K562 (cell line): ENCODE measurements at places on chromosomes 7 and 10. TPM values are rescaled to one million over a fixed set of nuclear protein-coding genes. Genes with fewer than 3 reads are reported as not detected.
A peak's percentile ranks its signal among the peaks of the same experiment; 100 is the strongest.

The ITPRID1 gene
- not detected in 2 replicates for polyA plus RNA-seq

The LRRC18 gene
- polyA plus RNA-seq: not detected in 2 replicates

The MRC1 gene
- polyA plus RNA-seq: 0.08 TPM in 1 of 2 replicates, not detected in the other

The INA gene
- polyA plus RNA-seq: not detected in 2 replicates

The SSBP1 gene
- polyA plus RNA-seq: 873 and 941 TPM in 2 replicates

The TMEM236 gene
- polyA plus RNA-seq: 0.09 and 0.13 TPM in 2 replicates

The FOXL3 gene
- polyA plus RNA-seq: not detected in 2 replicates

DNA sequence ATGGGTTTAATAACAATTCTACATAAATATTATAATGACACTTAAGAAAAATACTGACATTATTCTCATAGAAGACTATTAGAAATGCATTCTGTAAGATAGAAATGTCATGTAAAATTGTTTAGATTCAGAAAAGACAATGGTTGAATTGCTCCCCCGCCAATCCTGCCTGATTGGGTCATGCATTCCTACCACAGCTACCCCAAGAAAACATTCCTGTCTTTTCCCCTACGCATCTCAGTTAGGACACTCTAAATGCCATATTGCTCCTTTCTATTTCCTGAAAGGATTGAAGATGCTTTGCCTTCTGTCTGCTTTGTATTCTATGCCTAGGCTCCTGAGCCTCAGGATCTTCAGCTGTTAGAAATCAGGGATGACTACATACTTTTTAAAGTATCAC, 109.4 kb downstream of the DGKB start:
- no peak overlapping the region for H3K4me3 ChIP-seq
- no peak for DNase-seq
- H3K27me3 ChIP-seq: no peaks in the 10 kb centered on the region
- no peaks in the 10 kb centered on the region for H3K4me1 ChIP-seq

- H3K27me3 ChIP-seq: no peaks in the 10 kb centered on the region
- H3K4me1 ChIP-seq: peaks cover 43% of the 10 kb centered on the region
- peak; percentile 97 for DNase-seq
- peak within 1 kb of the TSS; percentile 95 for H3K4me3 ChIP-seq
- H3K36me3 ChIP-seq: peaks cover 18% of the 10 kb centered on the region; the same call in 2 of the 3 replicates
- H3K27ac ChIP-seq: peak within 1 kb of the TSS; percentile 95
Observed at GRCh38 chr10:32056136-32057035, at the start of gene KIF5B. KIF5B (minus strand) TSS chr10:32056425; CDS start chr10:32055973, 452 bp downstream.

DNA sequence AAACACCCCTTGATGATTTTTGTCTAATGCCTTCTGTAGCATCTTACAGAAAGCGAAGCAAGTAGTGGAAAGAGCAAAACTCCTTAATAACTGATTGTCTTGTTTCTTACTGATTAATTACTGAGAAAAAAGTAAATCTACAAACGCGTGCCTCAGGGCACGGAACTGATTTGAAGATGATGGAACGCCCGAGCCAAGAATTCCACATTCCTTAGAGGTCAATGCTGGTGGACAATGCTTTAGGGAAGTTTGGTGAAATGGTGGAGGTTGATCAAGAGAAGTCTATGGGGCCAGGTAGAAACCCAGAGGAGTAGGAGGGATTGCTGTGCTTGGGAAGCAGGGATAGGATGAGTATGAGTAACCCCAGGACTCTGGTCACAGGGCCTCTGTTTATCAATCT, 5.0 kb upstream of the SORBS1 start:
- H3K4me1 ChIP-seq: peaks cover 2% of the 10 kb centered on the region; the same call in 1 of the 3 replicates
- H3K27me3 ChIP-seq: no peaks in the 10 kb centered on the region
- DNase-seq: no peak

GRCh38 chr10:528173-529165, 161.0 kb downstream of the DIP2C start:
- DNase-seq: no peak
- no peaks in the 10 kb centered on the region for H3K36me3 ChIP-seq

GRCh38 chr7:39094731-39095130, 117.0 kb downstream of the POU6F2 start:
- DNase-seq: no peak
- no peak overlapping the region for H3K27ac ChIP-seq
- no peaks in the 10 kb centered on the region for H3K27me3 ChIP-seq
- no peaks in the 10 kb centered on the region for H3K36me3 ChIP-seq

- no peaks in the 10 kb centered on the region for H3K27me3 ChIP-seq
- H3K4me3 ChIP-seq: peak overlapping the region; percentile 41
- peak overlapping the region; percentile 56 for H3K27ac ChIP-seq
- H3K36me3 ChIP-seq: no peaks in the 10 kb centered on the region
- H3K4me1 ChIP-seq: peaks cover 31% of the 10 kb centered on the region; the same call in 2 of the 3 replicates
- peak; percentile 84 for DNase-seq
Observed at GRCh38 chr10:13707156-13707881, 120.6 kb downstream of the PRPF18 start.

GRCh38 chr10:126661841-126662515, 8.5 kb downstream of the C10orf90 start:
- H3K27ac ChIP-seq: no peak overlapping the region
- no peaks in the 10 kb centered on the region for H3K4me1 ChIP-seq
- no peaks in the 10 kb centered on the region for H3K36me3 ChIP-seq
- DNase-seq: no peak
- H3K27me3 ChIP-seq: no peaks in the 10 kb centered on the region; the same call in 1 of the 2 replicates

DNA sequence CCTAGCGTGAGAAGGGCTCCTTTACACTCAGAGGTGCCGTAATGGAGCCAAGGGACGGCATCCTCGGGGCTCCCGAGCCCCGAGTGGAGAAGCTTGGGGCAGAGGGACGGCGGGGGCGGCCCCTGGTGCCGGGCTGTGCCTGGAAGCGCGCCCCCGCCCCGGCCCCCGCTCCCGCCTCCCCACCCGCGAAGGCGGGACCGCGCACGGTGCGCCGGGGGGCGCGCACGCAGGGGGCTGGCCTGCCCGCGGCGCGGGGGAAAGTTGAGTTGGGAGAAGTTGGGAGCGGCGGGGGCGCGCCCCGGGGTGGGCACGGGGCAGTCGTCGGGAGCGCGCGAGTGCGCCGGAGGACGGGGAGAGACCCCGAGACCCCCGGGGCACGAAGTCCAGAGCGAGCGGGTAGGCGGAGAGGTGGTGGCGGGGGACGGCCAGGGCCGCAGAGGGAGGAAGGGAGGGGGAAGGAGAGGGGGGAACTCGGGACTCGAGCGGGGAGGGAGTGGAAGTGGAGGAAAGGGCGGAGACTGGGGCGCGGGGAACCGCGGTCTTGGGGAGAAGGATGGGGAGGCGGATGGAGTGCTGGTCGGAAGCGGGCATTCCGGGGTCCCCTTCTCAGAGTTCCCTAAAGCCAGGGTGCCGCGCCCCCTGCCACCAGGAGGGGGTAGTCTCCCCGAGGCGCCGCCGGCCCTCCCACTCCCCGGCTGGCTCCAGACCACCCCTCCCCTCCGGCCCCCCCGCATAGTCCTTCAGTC, at the start of gene SLC4A2:
SLC4A2 (plus strand) TSS at position 223 of the 746 bp plus-strand sequence. CDS start 2,399 bp downstream, outside the sequence.
- peaks cover 22% of the 10 kb centered on the region; the same call in 2 of the 3 replicates for H3K36me3 ChIP-seq
- peaks cover 79% of the 10 kb centered on the region for H3K4me1 ChIP-seq
- peak within 1 kb of the TSS; percentile 84 for H3K4me3 ChIP-seq

DNA sequence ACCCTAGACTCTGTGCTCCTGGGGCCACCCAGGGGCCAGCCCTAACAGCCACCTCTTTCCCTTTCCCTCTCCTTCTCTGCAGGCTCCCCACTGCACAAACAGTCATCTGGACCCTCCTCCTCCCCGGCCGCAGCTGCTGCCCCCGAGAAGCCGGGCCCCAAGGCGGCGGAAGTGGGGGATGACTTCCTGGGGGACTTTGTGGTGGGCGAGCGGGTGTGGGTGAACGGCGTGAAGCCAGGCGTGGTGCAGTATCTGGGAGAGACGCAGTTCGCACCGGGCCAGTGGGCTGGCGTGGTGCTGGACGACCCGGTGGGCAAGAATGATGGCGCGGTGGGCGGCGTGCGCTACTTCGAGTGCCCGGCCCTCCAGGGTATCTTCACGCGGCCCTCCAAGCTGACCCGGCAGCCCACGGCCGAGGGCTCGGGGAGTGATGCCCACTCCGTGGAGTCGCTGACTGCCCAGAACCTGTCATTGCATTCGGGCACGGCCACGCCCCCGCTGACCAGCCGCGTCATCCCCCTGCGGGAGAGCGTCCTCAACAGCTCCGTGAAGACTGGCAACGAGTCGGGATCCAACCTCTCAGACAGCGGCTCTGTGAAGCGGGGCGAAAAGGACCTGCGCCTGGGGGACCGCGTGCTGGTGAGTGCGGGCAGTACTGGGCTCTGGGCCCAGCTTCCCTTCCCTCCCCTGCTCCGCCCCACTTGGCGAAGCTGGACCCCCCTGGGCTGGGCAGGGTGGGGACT, 49.3 kb downstream of the CLIP2 start:
- H3K36me3 ChIP-seq: no peaks in the 10 kb centered on the region
- no peak for DNase-seq
- H3K4me1 ChIP-seq: peaks cover 10% of the 10 kb centered on the region
- no peak overlapping the region for H3K27ac ChIP-seq

DNA sequence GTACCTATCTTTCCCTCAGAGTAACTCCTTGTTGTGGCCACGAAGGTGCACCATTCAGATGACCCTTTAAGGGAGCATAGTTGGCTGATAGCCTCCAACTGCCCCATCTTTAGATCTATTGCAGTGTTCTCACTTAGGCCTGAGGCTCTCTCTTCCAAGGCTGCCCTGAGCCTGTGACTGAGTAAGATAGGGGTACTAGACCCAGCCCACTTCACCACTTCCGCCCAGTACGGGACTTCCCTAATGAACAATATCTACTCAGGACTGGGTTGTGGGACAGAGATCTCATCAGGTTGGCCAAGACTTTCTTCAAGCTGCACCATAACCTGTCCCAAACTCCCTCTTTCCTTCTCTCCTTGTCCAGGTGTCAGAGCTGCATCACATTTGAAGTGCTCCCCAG, 5.7 kb upstream of the GNAI1 start:
- H3K27me3 ChIP-seq: no peaks in the 10 kb centered on the region
- no peak for DNase-seq
- no peak overlapping the region for H3K4me3 ChIP-seq

DNA sequence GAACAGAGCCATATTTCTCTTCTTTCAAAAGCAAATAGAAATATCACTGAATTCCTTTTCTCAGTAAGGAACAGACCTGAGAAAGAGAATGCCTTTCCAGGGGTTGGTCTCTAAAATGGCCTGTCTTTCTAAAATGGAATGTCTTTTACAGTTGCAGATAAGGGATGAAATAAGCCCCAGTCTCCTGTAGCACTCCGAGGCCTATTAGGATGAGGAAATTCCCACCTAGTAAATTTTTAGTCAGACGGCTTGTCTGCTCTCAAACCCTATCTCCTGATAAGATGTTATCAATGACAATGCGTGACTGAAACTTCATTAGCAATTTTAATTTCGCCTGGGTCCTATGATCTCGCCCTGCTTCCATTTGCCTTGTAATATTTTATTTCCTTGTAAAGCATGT, 2.9 kb upstream of the EFCAB10 start:
- no peak overlapping the region for H3K27ac ChIP-seq
- no peaks in the 10 kb centered on the region; the same call in 2 of the 3 replicates for H3K36me3 ChIP-seq
- no peak overlapping the region for H3K4me3 ChIP-seq
- H3K27me3 ChIP-seq: no peaks in the 10 kb centered on the region
- DNase-seq: no peak

GRCh38 chr10:102431452-102432124, 786 bp downstream of the CUEDC2 start:
- no peaks in the 10 kb centered on the region for H3K27me3 ChIP-seq
- H3K36me3 ChIP-seq: peaks cover 6% of the 10 kb centered on the region; the same call in 2 of the 3 replicates
- H3K4me3 ChIP-seq: peak overlapping the region; percentile 55
- peak; percentile 59 for DNase-seq

GRCh38 chr7:13633857-13634256, 355.6 kb downstream of the ETV1 start:
- H3K4me1 ChIP-seq: no peaks in the 10 kb centered on the region
- no peak overlapping the region for H3K27ac ChIP-seq
- no peak for DNase-seq
- H3K4me3 ChIP-seq: no peak overlapping the region
- H3K27me3 ChIP-seq: no peaks in the 10 kb centered on the region

DNA sequence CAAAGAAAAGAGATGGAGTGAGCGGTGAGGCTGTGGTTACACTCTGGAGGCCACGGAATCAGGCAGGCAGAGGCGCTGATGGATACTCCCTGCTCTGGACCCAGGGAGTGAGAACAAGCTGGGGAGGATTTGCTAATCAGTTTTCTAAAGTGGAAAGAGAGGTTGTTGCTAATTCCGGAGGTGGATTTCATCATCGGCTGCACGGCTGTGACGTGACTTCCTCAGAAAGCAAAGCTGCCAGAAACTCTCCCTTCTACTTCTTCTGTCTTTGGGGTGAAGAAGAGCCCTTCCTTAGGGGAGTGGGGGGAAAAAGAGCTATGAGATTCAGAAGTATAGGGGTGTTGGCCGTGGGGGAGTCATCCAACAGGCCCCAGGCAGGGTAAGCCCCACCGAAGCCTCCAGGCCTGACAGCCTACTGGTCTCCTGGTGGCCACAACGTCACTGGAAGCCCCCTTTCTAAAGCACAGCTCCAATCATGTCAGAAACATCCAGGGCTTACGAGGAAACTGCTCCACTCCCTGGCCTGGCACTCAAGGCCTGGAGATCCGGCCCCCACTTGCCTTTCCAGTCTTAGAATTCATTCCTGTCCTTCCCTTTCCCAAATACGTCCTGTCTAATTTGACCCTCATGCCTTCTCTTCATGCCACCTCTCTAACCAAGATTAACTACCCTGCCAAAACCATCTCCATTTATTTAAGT, 114.5 kb downstream of the HIP1 start:
- DNase-seq: peak; percentile 71
- peak overlapping the region; percentile 67; the same call in 2 of the 3 replicates for H3K27ac ChIP-seq
- H3K4me1 ChIP-seq: no peaks in the 10 kb centered on the region
- H3K4me3 ChIP-seq: no peak overlapping the region
- H3K27me3 ChIP-seq: no peaks in the 10 kb centered on the region

DNA sequence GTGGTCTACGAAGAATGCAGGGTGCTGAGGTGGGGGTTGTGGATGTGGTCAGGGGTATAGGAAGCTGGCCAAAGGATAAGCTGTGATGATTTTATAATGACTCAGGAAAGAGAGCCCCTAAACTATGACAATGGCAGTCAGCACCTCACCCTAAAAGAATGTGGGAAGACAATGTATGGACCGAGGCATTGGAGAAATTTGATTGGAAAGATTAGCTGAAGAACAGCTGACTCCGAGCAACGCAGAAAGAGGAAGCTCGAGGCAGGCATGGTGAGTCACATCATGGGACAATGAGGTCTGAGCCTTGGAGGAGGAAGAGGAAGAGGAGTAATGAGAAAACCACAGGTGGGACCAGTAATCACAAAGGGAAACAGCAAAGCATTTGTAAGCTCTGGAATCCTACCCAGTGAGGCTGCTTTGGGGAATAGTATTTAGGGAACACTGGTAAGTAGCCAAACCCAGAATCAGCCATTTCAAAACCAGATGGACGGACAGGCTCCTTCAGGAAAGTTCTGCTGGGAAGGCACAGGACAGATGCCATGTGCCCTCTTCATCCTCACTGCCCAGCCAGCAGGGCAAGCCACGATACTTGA, 295.4 kb downstream of the PRPF18 start:
- H3K4me1 ChIP-seq: no peaks in the 10 kb centered on the region
- no peaks in the 10 kb centered on the region for H3K36me3 ChIP-seq
- DNase-seq: no peak

DNA sequence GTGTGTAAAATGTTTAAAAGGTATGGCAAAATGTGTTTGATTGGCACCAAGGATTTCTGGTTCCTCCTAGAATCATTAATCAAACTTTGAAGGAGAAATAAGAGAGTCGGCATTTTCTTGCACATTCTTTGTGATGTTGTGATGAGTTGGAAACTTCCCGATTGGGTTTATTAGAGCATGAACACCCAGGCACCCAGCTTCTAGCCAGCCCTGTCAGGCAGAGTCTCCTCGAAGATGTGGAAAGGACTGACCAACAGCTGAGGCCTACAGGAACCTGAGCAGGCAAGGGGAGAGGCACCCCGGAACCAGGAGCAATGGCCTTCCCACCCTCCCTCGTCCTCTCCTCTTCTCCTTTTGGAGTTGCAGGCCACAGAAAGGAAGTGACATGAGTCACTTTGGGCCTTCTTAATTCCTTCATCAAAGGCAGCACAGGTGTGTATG, 68.7 kb downstream of the EGFR start:
- H3K27me3 ChIP-seq: peaks cover 4% of the 10 kb centered on the region; the same call in 2 of the 3 replicates
- no peaks in the 10 kb centered on the region for H3K4me1 ChIP-seq
- no peak for DNase-seq
